ENCODE measurements at places on chromosomes 2 and 18. TPM values are rescaled to one million over a fixed set of nuclear protein-coding genes. Genes with fewer than 3 reads are reported as not detected.

RUFY4 gene
- total RNA-seq = 1.4 TPM

RAX gene
- not detected for total RNA-seq

INPP5D gene
- 140 TPM for total RNA-seq

CREG2 gene
- total RNA-seq = not detected

DYSF gene
- 7.3 TPM for total RNA-seq

TBR1 gene
- not detected for total RNA-seq

FRZB gene
- total RNA-seq = not detected

OXER1 gene
- total RNA-seq = not detected

WNT10A gene
- 0.35 TPM for total RNA-seq

ERBB4 gene
- total RNA-seq = not detected

KLHL29 gene
- total RNA-seq = 0.12 TPM

GRP gene
- total RNA-seq = not detected
